Smooth muscle cell of the coronary artery (primary cell): ENCODE measurements at places on chromosomes 2 and 18. TPM values are rescaled to one million over a fixed set of nuclear protein-coding genes. Genes with fewer than 3 reads are reported as not detected.

The IL36RN gene
- total RNA-seq: not detected in 2 replicates

The HSPE1 gene
- total RNA-seq: 52.5 and 102 TPM in 2 replicates

The SPATA3 gene
- not detected in 2 replicates for total RNA-seq

The ABCG5 gene
- not detected in 2 replicates for total RNA-seq

The CCNYL1 gene
- total RNA-seq: 5.9 and 14.1 TPM in 2 replicates

The GPR39 gene
- total RNA-seq: 0.98 and 6.2 TPM in 2 replicates

The RND3 gene
- 287 and 474 TPM in 2 replicates for total RNA-seq

The POTEF gene
- not detected in 2 replicates for total RNA-seq

The DSC2 gene
- total RNA-seq: 0.23 TPM in 1 of 2 replicates, not detected in the other

The RAB6C gene
- total RNA-seq: not detected in 2 replicates

The OXER1 gene
- total RNA-seq: under 0.01 TPM in 2 replicates

The CCDC148 gene
- total RNA-seq: 0.35 and 0.38 TPM in 2 replicates

The PGAP1 gene
- 3.5 and 6.0 TPM in 2 replicates for total RNA-seq

The CTNNA2 gene
- under 0.01 TPM in 1 of 2 replicates, not detected in the other for total RNA-seq

The ATP6V1B1 gene
- total RNA-seq: 0.45 and 0.94 TPM in 2 replicates

The CNRIP1 gene
- total RNA-seq: 14.1 and 23.1 TPM in 2 replicates

The CD226 gene
- 0.15 and 0.23 TPM in 2 replicates for total RNA-seq

The ITPRID2 gene
- total RNA-seq: 68.1 and 91.8 TPM in 2 replicates

The RGPD3 gene
- total RNA-seq: under 0.01 and 0.15 TPM in 2 replicates

The FTCDNL1 gene
- total RNA-seq: 0.30 and 1.4 TPM in 2 replicates

The GALR1 gene
- under 0.01 TPM in 1 of 2 replicates, not detected in the other for total RNA-seq

The IL1R1 gene
- 56.8 and 199 TPM in 2 replicates for total RNA-seq

The ALLC gene
- not detected in 2 replicates for total RNA-seq

The DYSF gene
- total RNA-seq: 2.5 and 19.2 TPM in 2 replicates

The CRYGD gene
- total RNA-seq: not detected in 2 replicates

The C1GALT1C1L gene
- total RNA-seq: 0.12 and 0.30 TPM in 2 replicates

The ANKRD29 gene
- total RNA-seq: 0.60 and 17.8 TPM in 2 replicates

The IL36B gene
- total RNA-seq: not detected in 2 replicates

The PRKAG3 gene
- total RNA-seq: 4.1 TPM in 1 of 2 replicates, not detected in the other
